Activated CD8-positive, alpha-beta T cell treated with anti-CD3 and anti-CD28 coated beads for 36 hours (primary cell): ENCODE measurements at places on chromosomes 5 and 9. TPM values are rescaled to one million over a fixed set of nuclear protein-coding genes. Genes with fewer than 3 reads are reported as not detected.

Gene ANKRD34B
- not detected for total RNA-seq

- H3K27me3 ChIP-seq: no peaks in the 10 kb centered on the region
- H3K27ac ChIP-seq: no peak overlapping the region
- H3K36me3 ChIP-seq: no peaks in the 10 kb centered on the region
- no peak for DNase-seq
- no peaks in the 10 kb centered on the region for H3K4me1 ChIP-seq
- H3K4me3 ChIP-seq: no peak overlapping the region
Measured at GRCh38 chr5:16877267-16877935, 58.7 kb downstream of the MYO10 start.

DNA sequence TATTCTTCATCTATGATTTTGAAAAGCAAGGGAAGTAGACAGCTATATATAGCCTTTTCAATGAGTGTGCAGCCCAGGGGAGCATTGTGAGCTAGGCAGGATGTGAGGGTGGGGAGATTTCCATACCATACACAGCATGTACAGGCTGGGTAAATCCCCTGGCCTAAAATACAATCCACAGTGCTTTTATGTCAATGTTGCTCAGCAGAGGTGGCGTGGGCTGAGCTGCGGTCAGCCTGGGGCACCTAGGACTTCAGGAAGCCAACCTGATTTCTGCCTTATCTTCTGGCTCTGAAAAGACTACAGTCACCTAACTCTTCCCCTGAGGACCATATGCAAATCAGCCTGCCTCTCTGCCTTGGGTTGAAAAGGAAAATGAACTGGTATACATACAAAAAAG, 6.3 kb upstream of the GARIN3 start:
- H3K4me3 ChIP-seq: peak overlapping the region; percentile 62
- peak overlapping the region; percentile 93 for H3K27ac ChIP-seq
- H3K27me3 ChIP-seq: no peaks in the 10 kb centered on the region
- H3K4me1 ChIP-seq: peaks cover 82% of the 10 kb centered on the region
- DNase-seq: peak; percentile 98
- peaks cover 25% of the 10 kb centered on the region for H3K36me3 ChIP-seq

GRCh38 chr9:93398471-93398870, 53.0 kb upstream of the FAM120A start:
- no peaks in the 10 kb centered on the region for H3K36me3 ChIP-seq
- no peaks in the 10 kb centered on the region for H3K4me1 ChIP-seq
- no peak overlapping the region for H3K4me3 ChIP-seq
- no peak overlapping the region for H3K27ac ChIP-seq
- DNase-seq: no peak

- H3K27ac ChIP-seq: no peak overlapping the region
- H3K4me3 ChIP-seq: no peak overlapping the region
- no peaks in the 10 kb centered on the region for H3K36me3 ChIP-seq
- peak; percentile 42 for DNase-seq
- no peaks in the 10 kb centered on the region for H3K4me1 ChIP-seq
Measured at GRCh38 chr5:13866792-13867191, 77.7 kb downstream of the DNAH5 start.

DNA sequence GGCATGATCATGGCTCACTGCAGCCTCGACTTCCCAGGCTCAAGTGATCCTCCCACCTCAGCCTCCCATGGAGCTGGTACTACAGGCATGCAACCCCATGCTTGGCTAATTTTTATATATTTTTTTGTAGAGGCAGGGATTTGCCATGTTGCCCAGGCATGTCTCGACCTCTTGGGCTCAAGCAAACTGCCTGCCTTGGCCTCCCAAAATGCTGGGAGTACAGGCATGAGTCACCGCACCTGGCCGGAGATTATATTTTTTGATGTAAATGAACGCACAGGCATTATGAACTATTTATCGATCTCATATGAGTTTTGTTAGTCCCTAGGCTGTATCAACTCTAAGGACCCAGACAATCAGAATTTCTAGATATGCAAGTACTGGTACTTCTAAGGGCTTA, 25.5 kb upstream of the CEP120 start:
- no peaks in the 10 kb centered on the region for H3K36me3 ChIP-seq
- no peak overlapping the region for H3K4me3 ChIP-seq
- DNase-seq: no peak
- H3K4me1 ChIP-seq: peaks cover 28% of the 10 kb centered on the region
- H3K27ac ChIP-seq: no peak overlapping the region

GRCh38 chr5:143877196-143877595, 65.2 kb downstream of the HMHB1 start:
- H3K4me1 ChIP-seq: no peaks in the 10 kb centered on the region
- no peak overlapping the region for H3K4me3 ChIP-seq
- DNase-seq: no peak
- H3K27ac ChIP-seq: no peak overlapping the region
- H3K36me3 ChIP-seq: no peaks in the 10 kb centered on the region

- H3K36me3 ChIP-seq: no peaks in the 10 kb centered on the region
- no peak for DNase-seq
- no peak overlapping the region for H3K27ac ChIP-seq
- H3K27me3 ChIP-seq: peaks cover 8% of the 10 kb centered on the region
Measured at GRCh38 chr5:50923768-50924494, 257.5 kb downstream of the PARP8 start.

DNA sequence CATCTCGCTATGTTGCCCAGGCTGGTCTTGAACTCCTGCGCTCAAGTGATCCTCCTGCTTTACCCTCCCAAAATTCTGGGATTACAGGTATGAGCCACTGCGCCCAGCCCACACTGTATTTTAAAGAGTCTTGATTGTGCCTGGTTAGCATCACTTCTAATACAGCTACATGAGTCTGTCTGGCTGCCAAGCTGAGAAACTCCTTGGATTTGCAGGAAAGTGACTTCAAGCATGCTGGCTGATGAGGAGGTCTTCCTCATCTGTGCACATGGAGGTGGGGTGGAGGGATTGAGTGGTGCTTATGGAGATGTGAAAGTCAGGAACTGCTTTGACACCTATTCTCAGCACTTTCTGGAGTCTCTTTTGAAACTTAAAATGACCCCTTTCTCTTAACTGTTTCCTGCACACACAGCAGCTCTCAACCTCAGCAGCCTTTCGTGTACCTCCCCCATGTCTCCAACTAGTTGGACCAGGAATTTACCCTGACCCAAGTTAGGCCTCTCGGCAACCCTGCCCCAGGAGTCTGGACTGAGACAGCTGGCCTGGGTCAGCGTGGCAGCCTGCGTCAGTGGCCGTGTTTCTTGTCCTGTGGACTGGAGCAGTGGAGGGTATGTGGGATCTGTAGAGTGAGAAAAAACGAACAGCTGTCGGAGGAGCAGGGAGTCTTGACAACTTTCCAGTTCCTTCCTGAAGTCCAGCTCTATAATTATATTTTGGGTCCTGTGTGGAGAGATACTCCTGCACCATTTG, 72.5 kb downstream of the ACER2 start:
- H3K27me3 ChIP-seq: peaks cover 7% of the 10 kb centered on the region
- H3K36me3 ChIP-seq: no peaks in the 10 kb centered on the region
- no peak for DNase-seq
- no peak overlapping the region for H3K4me3 ChIP-seq
- H3K27ac ChIP-seq: no peak overlapping the region
